ENCODE measurements at places on chromosomes 7 and 10. TPM values are rescaled to one million over a fixed set of nuclear protein-coding genes. Genes with fewer than 3 reads are reported as not detected.
A peak's percentile ranks its signal among the peaks of the same experiment; 100 is the strongest.

Gene NRAP
- polyA plus RNA-seq: not detected

DNA sequence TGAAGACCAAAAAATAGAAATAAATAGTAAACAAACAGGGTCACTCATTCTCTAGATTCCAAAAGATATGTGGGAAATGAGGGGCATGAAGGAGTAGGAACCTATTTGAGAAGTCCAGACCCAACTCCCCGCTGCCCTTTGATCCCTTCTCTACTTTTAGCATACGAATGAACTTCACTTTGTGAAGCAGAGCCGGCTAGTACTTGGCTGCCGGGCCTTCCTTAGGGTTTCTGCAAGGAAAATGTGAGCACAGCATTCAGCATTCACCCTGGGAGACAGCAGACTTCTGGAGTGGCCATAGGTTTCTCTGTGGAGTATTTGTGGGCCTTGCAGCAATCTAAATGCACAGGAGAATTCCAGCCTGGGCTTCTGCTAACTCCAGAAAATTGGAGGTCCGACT is 76.3 kb upstream of the PRKAR2B start:
- DNase-seq: no peak

DNA sequence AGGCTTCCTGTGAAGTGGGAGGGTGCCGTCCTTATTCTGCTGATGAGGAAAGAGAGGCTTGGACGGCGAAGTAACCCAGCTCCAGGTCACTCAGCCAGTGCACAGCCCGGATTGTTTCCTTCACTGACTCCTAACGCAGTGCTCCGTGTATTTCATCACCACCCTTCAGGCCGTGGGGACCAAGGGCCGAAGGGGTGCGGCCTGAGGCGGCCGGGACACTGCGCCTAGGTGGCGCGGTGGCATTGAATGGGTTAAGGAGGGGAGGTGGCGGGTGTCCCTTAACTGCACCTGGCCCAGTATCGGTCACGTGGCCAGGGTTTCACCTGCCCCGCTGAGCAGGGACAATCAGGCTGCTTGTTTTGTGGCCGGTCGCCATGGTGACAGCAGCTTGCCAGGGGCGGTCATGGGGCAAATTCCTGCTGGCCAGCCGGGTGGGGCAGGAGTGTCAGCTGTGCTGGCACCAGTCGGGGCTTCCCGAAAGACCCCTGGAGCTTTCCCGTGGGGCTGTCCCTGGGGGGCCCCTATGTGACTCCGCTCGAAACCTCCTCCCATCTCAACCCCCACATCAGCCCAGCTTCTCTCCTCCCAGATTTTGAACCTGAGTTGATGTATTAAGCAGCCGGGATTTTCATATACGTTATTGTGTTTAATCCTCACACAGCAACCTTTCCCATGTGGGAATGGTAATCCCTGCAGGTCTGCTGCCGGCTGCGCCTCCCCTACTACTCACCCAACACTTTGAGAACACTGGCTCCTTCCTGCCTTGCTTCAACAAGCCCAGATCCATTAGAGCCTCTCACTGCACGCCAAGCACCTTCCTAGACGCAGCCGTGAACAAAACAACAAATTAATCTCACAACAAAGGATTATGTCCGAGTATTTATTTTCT is 4.4 kb upstream of the ABHD11 start:
- DNase-seq: peak; percentile 66

DNA sequence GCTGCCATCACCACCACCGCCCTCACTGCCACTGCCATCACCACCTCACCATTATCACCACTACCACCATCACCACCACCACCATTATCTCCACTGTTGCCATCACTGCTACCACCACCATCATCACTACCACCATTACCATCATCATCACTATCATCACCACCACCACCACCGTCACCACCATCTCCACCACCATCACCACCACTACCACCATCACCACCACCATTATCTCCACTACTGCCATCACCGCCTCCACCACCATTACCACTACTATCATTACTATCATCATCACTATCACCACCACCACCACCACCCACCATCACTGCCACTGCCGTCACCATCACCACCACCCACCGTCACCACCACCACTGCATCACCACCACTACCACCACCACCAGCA is 9.9 kb upstream of the COL13A1 start:
- DNase-seq: no peak

DNA sequence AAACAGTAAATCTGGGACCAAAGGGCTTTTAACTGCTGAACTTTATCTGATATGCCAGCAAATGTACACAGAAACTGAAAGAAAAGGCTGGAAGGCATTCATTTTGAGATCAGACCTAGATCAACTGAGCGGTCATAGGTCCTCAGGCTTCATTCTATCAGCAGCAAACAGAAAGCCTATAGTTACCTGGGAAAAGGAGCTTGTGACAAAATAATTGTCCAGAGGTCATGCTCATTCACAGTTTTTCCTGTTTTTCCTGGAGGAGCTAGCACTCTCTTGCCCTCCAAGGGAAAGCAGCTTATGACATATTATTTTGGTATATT is 320.2 kb downstream of the AHR start:
- DNase-seq: no peak

DNA sequence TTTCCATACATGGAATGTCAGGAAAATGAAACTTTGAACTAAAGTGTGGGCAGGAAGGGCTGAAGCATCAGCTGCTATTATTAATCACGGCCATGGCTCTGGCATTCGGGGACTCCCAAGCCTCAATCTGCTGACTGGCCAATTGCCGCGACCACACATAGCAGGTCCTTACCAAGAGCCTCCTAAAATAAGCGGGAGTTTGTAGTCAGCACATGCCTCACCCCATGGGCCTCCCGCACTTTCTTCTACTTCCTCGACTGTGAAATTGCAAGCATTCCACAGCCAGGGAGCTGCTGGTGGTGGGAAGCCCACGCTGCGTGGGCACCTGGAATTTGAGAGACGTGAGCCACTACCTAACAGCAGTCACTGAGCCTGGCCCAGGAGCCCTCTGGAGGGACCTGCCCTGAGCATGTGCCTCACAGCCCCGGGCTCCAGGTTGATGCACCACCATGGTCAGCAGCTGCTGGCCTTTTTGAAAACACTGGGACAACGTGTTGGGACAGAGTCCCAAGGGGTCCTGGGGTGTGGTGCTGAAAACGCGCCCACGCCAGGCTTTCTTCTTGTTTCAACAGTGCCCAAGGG is 211.4 kb downstream of the TNS3 start:
- DNase-seq: no peak

Gene PPP1R9A
- polyA plus RNA-seq: 3.5 TPM

- no peak for DNase-seq
These were observed 2.0 kb downstream of the PRTFDC1 start for GRCh38 chr10:24950439-24950838.
